NCI-H1092 treated with DMSO at 0.1 percent for 48 hours (cell line): ENCODE measurements at places on chromosomes 3 and 15.

- no peak for DNase-seq
Measured at GRCh38 chr3:153029350-153029749, 132.7 kb upstream of the RAP2B start.

GRCh38 chr15:68815598-68815997, 5.1 kb downstream of the ANP32A start:
- no peak for DNase-seq

GRCh38 chr3:150871192-150871591, 34.0 kb downstream of the MINDY4B start:
- no peak for DNase-seq

GRCh38 chr3:138328341-138328740, 1.3 kb downstream of the NME9 start:
- no peak for DNase-seq

DNA sequence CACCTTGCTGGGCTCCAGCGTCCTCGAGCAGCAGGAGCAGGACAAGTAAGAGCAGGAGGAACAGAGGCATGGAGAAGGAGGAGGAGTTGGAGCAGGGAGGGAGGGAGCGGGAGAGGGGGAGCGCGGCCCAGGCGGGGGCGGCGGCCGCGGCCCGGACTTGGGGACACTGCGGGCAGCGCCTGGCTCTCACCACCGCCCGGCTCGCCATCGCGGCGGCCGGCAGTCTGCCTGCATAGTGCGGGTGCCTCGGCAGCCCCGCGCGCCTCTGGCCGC, 440 bp downstream of the DCBLD2 start:
- peak; percentile 61 for DNase-seq

DNA sequence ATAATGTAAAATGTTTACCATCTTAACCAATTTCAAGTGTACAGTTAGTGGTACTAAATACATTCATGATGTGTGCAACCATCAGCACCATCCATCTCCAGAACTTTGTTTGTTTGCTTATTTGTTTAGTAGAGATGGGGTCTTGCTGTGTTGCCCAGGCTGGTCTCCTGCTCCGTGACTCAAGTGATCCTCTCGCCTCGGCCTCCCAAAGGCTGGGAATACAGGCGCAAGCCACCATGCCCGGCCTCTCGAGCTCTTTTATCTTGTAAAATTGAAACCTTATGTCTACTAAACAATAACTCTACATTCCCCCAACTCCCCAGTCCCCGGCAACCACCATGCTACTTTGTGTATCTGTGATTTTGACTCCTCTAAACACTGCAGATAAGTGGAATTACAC, 31.9 kb downstream of the FBXO45 start:
- no peak for DNase-seq

DNA sequence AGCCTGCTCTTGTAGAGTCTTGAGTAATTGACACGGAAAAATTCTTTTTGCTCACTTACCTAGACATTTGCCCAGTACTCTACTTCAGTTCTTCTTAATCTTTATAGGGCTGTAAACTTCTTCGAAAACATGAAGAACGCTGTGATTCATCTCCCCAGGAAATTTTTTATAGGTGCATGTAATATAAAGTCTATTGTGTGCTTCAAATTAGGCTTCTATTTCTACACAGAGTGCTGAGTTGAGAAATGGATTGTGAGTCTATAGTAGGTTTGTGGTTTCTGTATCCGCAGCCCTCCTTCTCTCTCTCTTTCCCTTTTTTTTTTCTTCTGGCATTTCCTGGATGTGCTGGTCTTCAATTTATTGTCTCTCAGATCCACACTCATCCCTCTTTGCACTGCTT, 183.3 kb upstream of the DCBLD2 start:
- DNase-seq = no peak

DNA sequence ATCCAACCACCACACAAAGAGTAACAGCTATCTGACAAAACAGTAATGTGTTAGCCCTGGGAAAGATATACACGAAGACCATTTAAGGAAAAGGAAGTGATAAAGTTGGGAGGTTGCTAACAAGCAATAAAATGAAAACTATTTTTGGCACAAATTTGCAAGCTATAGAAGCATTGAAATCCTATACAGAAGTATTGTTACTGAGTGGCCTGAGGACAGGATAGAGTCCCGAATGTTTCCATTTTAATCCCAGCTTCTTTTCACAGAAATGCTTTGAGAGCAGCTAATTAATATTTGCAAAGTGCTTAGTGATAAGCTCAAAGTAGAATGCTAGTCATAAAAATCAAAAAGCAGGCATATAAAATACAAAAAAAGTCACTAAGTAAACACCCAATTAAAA, 51.5 kb downstream of the RAD18 start:
- DNase-seq = no peak

GRCh38 chr3:11477407-11477911, 166.3 kb downstream of the VGLL4 start:
- no peak for DNase-seq

DNA sequence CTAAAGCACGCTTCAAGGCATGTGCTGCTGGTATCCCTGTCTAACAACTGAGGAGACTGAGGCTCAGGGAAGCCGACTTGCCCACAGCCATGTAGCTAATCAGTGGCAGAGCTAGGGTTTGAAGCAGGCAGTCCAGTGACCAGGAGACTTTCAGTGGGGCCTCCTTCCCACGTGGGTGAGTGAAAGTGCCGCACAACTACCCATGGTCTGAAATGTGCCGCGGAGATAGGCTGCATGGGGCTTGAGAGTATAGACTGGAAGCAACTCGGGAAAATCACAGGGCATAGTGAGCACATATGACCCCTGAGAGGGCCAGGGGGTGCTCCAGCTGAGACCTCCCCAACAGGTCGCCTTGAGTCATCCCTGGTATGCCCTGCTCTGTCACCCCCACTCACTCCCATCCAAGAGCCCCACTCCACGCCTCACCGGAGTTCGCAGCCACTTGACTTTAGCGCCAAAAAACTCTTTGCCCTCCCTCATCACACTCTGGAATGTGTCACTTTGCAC, 19.1 kb downstream of the FAM174B start:
- DNase-seq = no peak

GRCh38 chr3:188389711-188390342, 235.9 kb downstream of the LPP start:
- no peak for DNase-seq

- no peak for DNase-seq
Measured at GRCh38 chr3:52110502-52110901, 43.7 kb downstream of the POC1A start.

- DNase-seq = no peak
Measured at GRCh38 chr3:196654735-196655090, 15.2 kb downstream of the NRROS start.

- DNase-seq = no peak
Measured at GRCh38 chr3:169384573-169384972, 278.9 kb downstream of the MECOM start.

GRCh38 chr3:126577261-126577660, 18.5 kb upstream of the C3orf22 start:
- DNase-seq = no peak

GRCh38 chr3:40649346-40649745, 124.6 kb downstream of the ZNF621 start:
- no peak for DNase-seq

DNA sequence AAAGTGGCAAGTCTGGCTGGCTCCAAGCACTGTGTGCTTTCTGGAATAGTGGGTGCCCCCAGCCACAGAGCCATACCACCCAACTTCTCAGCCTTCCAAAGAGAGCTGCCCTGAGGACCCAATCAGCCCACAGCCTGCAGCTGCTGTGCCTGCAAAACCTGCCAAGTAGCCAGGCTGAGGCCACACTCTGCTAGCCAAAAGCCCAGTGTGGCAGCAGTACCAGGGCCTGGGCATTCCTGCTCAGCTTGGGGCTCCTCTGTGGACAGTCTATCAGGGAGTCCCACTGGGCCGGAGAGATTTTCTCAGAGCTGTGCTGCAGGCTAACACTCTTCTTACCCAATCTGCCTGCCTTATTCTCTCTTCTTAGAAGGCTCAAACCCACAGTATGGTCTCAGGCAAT, 136.5 kb downstream of the TPRA1 start:
- no peak for DNase-seq

- no peak for DNase-seq
Measured at GRCh38 chr3:138241061-138241460, 54.0 kb downstream of the ARMC8 start.

- no peak for DNase-seq
Measured at GRCh38 chr3:88879905-88880304, 227.5 kb upstream of the EPHA3 start.

DNA sequence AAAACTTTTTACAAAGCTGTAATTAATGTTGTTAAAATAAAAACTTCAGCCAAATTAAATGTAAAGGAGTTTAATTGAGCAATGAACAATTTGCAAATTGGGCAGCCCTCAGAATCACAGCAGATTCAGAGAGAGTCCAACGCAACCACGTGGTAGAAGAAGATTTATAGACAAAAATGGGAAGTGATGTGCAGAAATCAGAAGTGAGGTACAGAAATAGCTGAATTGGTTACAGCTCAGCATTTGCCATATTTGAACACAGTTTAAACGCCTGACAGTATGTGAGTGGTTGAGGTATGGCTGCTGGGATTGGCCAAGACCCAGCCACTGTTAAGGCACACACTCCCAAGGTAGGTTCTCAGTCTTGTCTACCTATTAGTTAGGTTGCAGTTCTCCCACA, 14.4 kb upstream of the PLA2G4D start:
- no peak for DNase-seq

DNA sequence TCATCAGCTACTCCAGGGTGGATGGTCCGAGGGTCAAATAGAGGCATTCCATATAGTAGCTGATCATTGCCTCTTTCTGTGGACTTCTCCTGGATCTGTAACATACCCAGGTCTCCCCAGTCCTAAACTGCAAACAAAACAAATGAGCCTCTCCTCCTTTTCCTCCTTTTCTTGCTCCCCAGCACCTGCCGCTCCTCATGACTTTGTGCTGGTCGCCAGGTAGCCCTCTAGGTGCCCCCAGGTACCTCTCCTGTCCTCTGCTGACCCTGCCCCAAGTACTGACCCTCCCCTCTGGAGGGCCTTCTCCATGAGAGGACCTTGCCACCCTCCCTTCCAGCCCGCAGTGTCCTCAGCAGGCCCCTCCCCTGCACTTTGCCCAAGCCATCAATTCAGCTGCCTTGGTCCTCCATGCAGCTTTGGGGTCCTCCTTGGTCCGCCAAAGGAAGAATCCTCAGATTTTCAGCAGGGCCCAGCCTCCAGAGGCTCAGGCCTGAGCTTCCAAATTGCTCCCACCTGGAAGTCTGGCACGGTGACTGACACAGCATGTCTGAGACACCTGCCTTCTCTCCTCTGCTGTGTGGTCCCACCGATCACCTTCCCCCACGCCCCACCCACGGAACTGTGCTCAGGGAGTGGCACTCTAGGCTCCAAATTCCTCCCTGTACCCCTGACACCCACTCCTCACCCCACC, 111.0 kb downstream of the LRRK1 start:
- DNase-seq = no peak

- no peak for DNase-seq
Measured at GRCh38 chr3:21158861-21159542, 592.0 kb downstream of the ZNF385D start.

- DNase-seq = no peak
Measured at GRCh38 chr3:61736506-61736905, 175.1 kb downstream of the PTPRG start.

DNA sequence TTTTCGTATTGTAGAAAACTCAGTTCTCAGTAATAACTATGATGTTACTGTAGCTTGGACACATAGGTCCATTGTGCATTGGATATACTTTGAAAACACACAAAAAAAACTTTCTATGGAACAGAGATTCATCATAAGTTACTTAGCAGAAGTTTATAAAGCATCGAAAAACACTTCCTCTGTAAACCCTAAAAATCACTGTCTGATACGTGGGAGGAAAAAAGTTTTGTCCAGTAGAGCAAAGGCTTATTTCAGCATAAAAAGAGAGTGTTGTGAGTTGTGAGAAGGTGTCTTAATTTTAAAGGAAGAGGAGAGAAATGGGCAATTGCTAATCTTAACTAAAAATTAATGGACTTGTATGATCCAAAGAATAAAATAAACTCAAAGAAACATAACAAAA, 64.8 kb downstream of the OSTN start:
- DNase-seq = no peak

DNA sequence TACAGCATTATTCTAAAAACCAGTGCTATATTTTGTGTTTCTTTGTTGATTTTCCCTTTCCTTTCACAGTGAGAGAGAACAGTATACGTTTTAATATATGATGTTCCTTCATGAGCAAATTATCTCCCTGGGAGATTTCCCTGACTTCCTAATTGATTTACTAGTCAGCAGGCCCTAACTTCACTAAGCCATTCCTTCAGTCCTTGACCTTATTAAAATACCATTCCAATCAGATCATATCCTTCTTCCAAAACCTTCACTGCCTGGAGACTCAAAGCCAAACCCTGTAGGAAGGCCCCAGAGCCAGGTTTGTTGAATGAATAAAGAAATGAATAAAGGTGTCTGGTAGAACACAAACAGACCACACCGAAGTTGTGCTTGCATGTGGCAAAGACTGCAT, 43.8 kb upstream of the ARHGEF3 start:
- DNase-seq = no peak

DNA sequence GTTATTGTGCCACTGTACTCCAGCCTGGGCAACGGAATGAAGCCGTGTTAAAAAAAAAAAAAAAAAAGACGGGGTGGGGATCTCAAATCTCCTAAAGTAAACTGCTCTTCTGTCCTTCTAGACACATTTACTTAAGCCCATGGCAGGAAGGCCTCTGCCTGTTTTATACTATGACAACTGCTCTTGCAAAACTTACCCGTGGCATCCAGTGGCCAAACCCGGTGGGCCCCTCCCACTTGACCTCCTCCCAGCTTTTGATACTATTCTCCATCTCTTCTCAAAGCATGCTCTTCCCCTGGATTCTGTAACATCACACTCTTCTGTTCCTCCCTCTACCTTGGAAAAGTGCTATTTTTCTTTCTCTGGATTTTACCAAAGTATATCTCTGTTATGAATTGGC, 112.2 kb downstream of the RFTN1 start:
- no peak for DNase-seq

- no peak for DNase-seq
Measured at GRCh38 chr15:52698514-52698913, 19.3 kb upstream of the ATOSA start.

GRCh38 chr15:68635141-68635540, 56.3 kb downstream of the CORO2B start:
- peak; percentile 26 for DNase-seq
